Mucosa of descending colon (tissue), 3 donors: ENCODE measurements at places on chromosomes 4 and X. TPM values are rescaled to one million over a fixed set of nuclear protein-coding genes. Genes with fewer than 3 reads are reported as not detected.

DNA sequence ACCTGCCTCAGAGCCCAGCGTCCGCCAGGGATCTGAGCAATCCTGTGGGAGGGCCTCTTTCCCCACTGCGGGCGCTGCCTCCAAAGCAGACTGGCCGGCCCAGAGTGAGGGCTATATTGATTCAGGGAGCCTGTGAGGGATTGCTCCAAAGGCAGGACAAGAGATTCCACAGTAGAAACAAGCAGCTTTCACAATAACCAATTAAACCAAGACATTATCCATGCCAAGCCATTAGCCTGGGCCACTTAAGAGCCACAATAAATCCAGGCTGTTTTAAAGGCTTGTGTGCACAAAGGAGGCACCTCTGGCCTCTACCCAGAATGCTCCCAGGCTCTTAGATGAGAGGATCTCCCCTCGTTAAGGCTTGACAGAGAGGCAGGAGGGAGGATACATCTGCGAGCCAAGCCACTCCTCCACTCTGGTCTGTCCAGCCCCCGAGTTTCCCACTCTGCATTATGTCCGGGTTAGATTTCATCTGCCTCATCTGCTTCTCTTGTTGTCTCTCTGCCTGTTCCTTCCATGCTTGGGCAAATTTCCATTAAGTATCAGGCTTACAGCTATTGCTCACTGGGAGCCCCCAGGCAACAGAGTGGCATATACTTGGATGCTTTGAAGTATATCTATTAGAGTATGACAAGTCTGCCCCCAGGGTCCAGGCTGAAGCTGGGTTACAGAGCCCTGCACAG, 357.9 kb downstream of the UNC5C start:
- no peak for DNase-seq

- no peak for DNase-seq
These were observed 95.0 kb downstream of the ZNF827 start for GRCh38 chr4:145843639-145844038.

GRCh38 chr4:175891851-175892250, 79.8 kb upstream of the GPM6A start:
- DNase-seq: no peak

GRCh38 chrX:9528498-9528897, 63.6 kb downstream of the TBL1X start:
- DNase-seq: no peak

DNA sequence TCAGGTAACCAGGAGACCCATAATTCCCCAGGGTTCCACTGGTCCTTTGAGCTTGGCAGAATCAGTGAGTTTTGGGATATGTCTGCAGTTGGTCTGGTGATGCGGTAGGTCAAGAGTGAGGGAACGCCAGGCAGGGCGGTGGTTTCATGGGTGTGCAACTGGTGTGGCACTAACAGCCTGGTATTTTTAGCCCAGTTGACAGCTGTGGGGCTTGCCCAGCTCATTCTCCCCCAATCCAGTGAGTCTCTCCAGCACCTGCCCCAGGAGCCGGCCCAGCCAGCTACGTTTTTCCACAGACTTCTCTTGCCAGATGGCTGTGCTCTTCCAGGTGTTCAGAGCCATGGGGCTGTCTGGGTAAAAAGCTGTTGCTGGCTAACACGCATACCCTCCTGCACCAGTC, 1019.9 kb downstream of the CCSER1 start:
- no peak for DNase-seq

GRCh38 chr4:140718241-140718952, 37.8 kb downstream of the TBC1D9 start:
- DNase-seq: no peak

- peak; percentile 93 for DNase-seq
These were observed 616 bp downstream of the WDR1 start for GRCh38 chr4:10115797-10116568.

GRCh38 chr4:103073792-103074438, 2.6 kb downstream of the SLC9B2 start:
- DNase-seq: no peak

DNA sequence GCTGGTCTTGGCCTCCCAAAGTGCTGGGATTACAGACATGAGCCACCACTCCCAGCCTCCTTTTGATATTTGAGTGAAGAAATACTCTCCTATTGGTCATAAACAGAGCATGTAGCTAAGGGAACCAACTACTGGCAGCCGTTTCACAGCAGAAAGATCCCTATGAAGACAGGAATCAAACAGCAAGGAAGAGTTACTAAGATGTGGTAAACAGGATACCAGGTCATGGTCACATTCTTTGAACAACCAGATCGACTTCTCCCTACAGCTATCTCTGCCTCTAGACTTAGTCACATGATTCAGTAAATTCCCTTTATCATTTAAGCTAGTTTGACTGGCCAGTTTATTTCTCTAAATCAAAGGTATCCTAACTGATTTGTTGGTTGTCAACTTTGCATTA, 9.0 kb upstream of the HNRNPD start:
- no peak for DNase-seq

GRCh38 chr4:13980317-13981310, 353.1 kb upstream of the BOD1L1 start:
- no peak for DNase-seq

DNA sequence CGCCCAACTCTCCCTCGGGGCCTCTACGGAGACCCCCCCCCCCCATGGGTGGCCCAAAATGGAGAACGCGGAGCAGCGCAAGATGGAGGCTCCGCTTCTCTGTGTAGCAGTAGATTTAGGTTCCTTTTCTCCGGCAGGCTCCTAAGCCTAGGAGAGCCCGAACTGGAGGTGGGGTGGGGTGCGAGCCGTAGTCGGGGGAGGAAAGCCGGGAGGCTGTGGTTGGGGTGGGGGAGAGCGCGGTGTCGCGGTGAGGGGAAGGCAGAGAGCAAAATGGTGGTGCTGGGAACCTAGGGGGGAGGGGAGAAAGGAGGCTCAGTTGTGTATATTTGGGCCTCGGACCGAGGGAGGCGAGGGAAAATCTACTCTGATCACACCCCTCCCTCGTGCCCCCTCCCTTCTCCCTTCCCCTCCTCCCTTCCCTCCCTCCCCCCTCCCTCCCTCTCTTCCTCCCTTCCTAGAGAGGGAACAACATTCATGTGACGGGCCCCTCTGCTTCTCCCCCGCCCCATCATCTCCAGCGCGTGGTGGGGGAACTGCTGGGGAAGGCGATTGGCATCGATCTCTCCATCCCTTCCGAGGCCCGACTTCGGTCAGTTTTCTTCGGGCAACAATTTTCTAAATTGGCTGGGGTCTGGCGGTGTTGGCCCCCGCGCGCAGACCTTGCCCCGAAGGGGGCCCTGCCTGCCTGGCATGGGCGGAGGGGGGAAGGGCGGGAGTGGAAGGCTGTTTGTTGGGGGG, at the start of gene STAG2:
Gene STAG2 (plus strand): TSS at position 439 of the 738 bp plus-strand sequence. CDS start 60,922 bp downstream, outside the sequence.
- DNase-seq: peak; percentile 67

DNA sequence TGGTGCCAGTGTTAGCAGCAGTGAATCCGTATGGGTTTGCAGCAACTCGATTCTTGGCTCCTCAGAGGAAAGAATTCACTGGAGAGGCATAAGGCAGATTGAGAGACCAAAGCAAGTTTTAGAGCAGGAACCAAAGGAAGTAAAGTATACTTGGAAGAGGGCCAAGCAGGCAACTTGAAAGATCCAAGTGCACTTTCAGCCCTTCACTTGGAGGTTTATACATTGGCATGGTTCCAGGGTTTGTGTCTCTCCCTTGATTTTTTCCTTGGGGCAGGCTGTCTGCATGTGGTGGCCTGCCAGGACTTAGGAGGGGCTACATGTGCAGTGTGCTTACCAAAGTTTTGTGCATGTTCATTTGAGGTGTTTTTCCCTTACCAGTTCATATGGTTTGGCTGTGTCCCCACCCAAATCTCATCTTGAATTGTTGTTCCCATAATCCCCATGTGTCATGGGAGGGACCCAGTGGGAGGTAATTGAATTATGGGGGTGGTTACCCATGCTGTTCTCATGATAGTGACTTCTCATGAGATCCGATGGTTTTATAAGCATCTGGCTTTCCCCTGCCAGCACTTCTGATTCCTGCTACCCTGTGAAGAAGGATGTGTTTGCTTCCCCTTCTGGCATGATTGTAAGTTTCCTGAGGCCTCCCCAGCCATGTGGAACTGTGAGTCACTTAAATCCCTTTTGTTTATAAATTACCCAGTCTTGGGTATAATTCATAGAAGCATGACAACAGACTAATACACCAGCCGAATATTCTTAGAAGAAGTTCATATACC, 86.2 kb upstream of the TSPAN5 start:
- DNase-seq: no peak

- no peak for DNase-seq
These were observed 192.8 kb downstream of the DCTD start for GRCh38 chr4:182724414-182724813.

DNA sequence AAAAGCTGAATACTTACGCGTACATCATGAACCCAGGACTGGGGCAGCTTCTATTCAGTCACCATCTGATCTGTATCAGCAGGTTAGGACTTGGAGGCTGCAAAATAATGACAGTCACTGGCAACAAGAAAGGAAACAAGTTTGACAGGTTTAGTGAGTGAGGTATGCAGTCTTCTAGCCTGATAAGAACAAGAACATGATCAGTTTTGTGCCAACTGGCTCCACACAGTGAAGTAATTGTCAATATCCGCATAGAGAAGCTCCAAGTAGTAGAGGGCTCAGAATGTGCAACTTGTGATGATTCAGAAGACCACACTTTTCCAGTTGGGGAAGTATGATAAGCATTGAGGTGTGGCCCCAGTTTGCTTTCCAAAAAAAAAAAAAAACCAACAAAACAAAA, at the start of gene TMPRSS11F:
Gene TMPRSS11F (minus strand): TSS at position 77 of the 400 bp plus-strand sequence. CDS start 49 bp downstream, at position 28.
- no peak for DNase-seq

DNA sequence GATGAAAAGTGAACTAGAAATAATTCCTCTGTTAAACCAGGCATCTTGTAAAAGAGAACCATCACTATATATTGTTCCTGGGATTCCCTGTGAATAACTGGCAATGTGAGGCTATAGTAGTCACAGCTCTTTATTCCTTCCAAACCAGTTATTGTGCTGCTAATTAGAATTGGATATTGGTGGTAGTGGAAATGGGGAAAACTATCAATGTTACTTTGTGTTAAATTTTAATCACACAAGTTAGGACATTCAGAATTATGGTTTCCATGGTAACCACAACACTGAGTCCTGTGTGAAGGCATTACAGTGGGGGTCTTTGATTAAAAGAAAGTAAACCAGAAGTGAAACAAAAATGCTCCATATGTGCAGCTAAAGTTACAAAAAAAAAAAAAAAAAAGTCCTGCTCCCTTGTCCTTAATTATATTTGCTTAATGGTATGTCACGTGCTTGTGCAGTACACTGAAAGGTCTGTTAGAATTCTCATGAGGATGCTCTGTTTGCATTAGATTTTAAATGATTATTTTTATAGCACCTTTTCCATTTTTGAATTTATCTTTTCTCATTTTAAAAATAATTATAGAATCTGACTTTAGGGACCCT, 200.4 kb downstream of the ADGRL3 start:
- no peak for DNase-seq

DNA sequence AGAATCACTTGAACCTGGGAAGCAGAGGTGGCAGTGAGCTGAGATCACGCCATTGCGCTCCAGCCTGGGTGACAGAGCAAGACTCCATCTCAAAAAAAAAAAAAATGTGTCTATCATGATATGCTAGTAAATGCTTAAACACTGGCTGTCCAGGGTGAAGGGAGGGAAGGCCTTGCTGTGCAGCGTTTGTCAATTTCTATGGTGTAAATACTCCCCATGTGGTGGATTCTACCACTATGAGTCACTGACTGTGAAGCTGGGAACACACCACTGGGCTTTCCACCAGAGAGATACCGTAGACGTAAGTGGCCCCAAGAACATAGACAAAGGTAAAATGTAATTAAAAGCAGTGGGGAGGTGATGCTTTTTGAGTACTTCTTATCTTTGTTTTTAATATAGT, 51.3 kb upstream of the LEF1 start:
- no peak for DNase-seq

DNA sequence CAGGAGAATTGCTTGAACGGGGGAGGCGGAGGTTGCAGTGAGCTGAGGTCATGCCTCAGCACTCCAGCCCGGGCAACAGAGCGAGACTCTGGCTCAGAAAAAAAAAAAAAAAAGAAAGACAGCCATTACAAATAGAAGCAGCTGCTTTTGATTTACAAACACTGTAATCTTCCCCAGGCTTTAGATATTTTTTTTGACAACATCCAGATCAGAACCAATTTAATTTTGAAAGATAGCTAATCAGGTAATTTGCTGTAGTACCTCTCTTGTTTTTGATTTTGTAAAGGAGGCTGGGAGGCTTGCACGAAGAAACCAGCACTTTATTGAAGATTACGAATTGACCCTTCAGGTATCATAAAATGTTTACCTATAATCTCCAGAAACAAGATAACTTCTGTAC, 107.0 kb downstream of the LDB2 start:
- no peak for DNase-seq

DNA sequence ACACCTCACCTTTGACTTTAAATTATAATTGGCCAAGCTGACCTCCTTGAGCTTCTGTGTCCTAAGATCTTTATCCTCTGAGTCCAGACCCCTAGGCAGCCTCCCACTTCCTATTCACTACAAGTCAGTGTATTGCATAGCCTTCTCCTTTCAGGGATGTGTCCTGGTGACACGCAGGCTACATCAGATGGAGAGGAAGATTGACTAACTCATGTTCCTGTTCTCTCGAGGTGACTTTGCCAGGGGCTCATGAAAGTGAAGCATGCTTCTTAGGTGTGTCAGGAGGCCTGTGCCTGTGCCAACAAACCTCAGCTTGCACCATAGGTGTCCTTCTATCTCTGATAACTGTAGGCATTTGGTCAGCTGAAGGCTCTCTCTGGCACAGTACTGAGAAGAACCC, 195.7 kb upstream of the HS3ST1 start:
- DNase-seq: no peak

- DNase-seq: no peak
These were observed 84.5 kb downstream of the AFF1 start for GRCh38 chr4:87019246-87019791.

GRCh38 chr4:19520939-19521520, 730.7 kb upstream of the SLIT2 start:
- DNase-seq: no peak

DNA sequence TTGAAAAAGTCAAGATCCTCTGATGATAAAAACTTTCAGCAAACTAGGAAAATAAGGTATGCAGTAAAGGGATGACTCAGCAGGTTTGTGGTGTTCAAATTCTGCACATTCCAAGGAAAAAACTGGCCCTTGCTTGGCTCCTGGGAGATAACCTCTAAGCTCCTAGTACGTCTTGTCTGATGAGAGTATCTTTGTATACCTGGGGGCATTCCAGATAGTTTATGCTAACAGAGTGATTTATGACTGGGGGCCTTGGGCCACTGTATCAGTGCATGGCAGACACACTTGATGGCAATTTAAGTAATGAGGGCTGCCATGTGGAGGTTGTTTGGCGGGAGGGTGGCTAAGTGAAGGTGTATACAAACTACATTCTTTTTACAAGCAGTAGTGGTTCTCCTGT, 56.9 kb downstream of the NSG1 start:
- DNase-seq: no peak

The NMU gene
- 0.81 TPM for total RNA-seq

The DRD5 gene
- not detected for total RNA-seq

The PRKG2 gene
- 9.8 TPM for total RNA-seq

The HSD17B13 gene
- total RNA-seq: 0.76 TPM

The CORIN gene
- 0.41 TPM for total RNA-seq

The AFM gene
- total RNA-seq: not detected

The SPANXD gene
- not detected for total RNA-seq

The PDLIM5 gene
- total RNA-seq: 183 TPM

The WAS gene
- 5.3 TPM for total RNA-seq

The DMP1 gene
- not detected for total RNA-seq

The ATP1B4 gene
- not detected for total RNA-seq
